Hematopoietic multipotent progenitor cell treated with erythropoietin and hydrocortisone succinate and interleukin-3 and kit ligand, for 4 days (in vitro differentiated cells): ENCODE measurements at places on chromosomes 11 and 22.

DNA sequence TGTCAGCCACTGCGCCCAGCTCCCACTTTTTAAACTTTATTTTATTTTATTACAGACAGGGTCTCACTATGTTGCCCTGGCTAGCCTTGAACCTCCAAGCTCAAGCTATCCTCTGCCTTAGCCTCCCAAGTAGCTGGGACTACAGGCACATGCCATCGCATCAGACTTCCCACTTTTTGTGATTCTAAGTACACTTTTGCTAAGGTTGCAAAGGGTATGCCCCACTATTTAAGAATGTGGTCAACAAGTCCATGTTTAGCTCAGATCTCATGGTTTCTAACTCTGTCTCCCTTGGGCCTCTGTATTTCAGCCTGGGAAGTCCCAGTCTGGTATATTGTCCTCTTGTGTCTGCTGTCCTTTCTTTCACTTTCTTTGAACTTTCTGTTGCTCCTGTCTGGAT lies 35.3 kb downstream of the EXPH5 start:
- no peak for DNase-seq

DNA sequence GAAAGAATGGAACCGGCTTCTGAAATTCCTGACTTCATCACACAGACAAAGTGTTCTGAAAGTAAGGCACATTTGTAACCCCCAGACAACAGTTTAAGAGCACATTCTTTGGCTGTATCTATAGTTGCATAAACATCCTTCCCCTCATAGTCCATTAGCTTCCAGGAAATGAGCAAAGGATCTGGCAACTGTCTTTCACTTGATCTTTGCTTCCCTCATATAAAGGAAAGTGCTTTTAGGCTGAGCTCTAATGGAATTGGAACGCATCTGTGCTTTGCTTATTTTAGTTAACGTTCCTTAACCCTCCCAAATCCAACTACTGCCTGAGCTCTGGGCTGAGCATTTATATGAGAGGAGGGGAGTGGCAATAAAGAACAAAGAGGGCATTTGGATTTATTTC lies 76.9 kb upstream of the API5 start:
- DNase-seq, result no peak

DNA sequence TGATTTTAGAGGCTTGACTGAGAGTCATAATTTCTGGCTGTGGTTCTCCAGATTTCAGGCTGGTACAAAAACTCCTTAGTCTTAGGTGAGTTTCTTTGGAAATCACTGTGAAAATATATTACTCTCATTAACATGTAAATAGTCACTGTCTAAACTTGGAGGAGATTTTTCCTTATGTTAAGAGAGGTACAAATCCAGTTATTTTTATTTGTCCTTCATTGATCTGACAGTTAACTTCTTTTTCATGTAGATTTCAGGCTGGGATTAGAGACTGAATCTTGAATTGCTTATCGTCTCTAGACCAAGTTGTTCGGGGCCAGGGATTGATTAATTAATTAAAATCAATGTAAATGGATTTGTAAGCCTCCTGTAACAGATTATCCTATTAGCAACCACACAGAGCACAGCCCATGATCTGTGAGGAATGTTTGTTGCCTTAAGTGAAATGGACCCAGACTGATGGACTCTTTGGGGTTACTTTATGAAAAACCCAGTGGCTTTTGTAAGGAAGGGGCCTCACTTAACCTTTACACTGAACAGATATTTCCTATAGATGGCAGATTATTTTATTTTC lies 21.1 kb downstream of the TEAD1 start:
- DNase-seq, result no peak

DNA sequence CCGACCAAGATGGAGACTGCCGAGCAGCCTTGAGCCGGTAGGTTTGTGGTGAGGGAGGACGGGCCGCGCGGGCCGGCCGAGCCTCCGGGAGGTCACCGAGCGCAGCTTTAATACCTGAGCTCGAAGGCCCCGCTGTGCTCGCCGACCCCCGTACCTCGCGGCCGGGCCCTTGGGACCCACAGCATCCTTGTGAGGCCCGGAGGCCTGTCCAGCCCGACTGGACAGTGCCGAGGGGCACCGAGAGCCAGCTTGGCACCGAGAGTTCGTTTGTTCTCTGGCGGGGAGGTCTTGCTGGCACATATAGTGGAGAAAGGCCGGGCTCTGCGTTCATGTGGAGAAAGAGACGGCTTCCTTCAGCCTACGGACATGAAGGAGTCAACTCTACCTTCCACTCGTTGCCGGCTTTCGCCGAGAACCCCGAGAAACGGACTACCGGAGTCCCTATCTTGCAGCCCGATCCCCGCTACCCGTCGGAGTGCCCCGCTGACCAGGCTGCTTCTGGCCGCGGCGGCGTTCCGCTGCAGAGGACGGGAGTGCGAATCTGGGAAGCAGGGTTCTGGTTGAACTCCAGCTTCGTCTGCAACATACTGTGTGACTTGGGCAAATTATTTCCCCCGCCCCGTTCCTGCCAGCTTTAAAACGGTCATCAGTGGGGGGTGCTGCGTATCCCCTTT lies 349 bp downstream of the TSSC4 start:
- DNase-seq, result no peak

GRCh38 chr11:11996321-11997048 lies 11.9 kb downstream of the DKK3 start:
- no peak for DNase-seq

DNA sequence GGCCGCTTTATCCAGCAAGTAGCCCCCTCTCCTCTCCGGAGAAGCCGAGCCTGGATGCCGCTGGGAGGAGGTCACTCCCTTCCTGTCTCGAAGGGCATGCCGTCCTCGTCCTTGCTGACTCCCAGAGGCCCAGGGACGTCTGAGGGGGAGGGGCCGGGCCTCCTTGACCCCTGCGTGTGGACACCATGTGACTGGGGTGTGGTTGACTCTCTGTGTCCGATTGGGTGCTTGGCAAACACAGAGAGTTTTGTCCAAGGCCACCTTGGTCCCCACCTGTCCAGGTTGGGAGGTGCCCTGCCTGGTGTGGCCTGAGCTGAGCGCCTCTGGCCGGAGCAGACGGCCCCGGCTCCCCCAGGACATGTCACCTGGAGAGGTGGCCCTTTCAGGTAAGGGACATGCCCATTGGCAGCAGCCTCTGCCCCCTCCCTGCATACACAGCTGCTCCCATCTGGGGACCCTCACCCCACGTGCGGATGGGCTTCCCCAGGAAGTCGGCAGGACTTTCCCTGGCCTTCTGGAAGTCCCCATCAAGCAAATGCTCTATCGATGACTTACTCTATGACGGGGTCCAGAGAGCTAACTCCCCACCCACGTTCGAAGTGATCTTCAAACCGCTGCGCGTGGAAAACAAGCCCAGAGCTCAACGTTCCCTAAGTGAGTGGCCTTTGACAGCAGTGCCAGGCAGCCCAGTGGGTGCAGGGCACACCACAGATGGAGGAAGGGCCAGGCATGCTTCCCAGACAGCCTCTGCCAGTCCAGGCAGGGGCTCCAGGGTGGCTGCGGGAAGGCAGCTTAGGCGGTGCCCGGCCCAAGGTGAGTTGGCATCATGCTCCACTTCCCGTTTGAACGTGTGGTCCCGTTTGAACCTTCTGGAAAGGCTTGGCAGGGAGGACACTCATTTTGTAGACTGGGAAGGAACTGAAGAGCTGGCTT lies at the start of gene SMIM38:
Gene SMIM38, plus strand, starts transcription at position 634 of the 933 bp plus-strand sequence. CDS start 1,912 bp downstream, outside the sequence.
- DNase-seq, result no peak

DNA sequence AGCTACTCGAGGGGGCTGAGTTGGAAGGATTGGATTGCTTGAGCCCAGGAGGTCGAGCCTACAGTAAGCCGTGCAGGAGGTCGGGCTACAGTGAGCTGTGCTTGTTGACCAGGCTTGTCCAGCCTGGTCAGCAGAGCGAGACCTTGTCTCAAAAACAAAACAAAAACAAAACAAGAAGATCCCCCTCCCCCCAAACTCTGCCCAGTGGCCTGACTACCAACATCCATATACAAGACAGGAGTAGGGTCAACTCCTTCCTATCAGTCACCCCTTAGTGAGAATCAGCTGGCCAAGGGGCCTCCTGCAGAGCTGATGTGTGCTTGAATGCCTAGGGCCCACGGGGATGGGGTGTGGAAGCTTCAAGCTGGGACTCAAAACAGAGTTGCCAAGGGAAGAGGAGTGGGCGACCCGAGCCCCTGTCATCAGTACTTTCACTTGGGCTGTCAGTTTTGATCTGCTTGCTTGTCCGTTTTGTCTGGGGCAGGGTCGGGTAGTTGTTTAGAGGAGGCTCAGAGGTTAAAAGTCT lies 942 bp upstream of the TSPAN18 start:
- DNase-seq, result no peak

DNA sequence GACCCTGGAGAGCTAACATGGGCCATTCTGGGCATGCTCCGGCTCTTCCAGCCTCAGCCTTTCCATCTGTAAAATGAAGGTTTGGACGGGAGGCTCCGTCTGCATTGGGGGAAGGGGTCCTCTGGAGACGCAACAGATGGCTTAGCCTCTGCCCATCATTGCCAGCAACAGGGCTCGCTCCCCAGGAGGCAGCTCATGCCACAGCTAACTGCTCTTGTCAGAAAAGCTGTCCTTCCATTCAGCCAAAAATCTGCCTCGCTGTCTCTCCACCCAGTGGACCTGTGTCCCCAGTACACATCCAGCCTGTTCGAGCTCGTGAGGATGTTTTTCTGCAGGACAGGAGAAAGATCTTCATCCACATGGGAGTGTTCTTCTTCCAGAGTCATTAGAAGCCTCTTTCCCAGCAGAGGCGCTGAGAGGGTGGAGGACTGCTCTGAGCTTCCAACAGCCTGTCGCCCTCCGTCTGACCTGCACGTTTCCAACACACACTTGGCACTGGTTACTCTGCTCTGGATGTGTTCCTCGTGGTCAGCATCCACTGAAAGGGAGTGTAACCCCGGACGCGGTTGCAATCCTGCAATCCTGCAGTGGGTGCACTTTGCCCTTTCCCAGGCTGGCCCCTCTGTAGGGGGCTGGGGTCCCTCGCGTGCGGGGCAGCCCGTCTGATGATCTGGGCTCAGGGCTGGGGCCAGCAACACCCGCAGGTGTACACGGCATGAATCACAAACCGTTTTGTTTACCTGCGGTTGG lies 1340.9 kb downstream of the TBC1D22A start:
- no peak for DNase-seq

DNA sequence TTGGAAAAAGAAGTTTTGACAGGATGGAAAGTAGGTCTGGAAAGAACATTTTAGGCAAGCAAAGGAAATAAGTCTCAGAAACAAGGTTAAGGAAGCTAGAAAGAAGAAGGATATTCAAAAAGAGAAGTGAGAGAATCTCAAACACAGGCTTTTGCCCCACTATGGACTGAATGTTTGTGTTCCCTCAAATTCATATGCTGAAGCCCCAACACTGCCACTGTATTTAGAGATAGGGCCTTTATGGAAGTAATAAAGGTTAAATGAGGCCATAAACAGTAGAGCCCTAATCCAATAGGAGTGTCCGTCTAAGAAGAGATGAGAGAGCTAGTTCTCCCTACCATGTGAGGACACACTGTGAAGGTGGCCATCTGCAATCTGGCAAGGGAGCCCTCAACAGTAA lies 20.6 kb upstream of the RPS13 start:
- no peak for DNase-seq

DNA sequence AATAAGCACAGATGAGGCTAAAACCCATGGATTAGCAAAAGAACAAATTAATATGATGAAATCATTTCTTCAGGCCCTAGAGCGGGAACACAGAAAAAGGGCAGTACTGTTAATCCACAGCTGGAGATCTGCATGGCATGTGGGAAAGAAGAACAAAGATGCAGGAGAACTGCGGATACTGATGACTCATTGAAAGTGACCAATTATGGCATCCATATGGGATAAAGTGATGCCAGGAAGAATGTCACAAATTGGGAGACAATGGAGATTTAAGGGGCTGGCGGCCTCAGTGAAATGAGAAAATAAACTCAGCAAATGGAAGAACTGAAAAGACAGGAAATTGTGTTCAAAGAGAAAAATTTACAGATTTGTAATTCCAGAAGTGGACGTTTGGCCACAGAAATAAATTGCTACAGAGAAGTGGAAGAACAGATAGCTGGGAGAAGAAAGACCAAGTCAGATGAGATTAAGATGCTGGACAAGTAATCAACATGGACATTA lies 39.4 kb downstream of the SIK3 start:
- DNase-seq, result no peak

DNA sequence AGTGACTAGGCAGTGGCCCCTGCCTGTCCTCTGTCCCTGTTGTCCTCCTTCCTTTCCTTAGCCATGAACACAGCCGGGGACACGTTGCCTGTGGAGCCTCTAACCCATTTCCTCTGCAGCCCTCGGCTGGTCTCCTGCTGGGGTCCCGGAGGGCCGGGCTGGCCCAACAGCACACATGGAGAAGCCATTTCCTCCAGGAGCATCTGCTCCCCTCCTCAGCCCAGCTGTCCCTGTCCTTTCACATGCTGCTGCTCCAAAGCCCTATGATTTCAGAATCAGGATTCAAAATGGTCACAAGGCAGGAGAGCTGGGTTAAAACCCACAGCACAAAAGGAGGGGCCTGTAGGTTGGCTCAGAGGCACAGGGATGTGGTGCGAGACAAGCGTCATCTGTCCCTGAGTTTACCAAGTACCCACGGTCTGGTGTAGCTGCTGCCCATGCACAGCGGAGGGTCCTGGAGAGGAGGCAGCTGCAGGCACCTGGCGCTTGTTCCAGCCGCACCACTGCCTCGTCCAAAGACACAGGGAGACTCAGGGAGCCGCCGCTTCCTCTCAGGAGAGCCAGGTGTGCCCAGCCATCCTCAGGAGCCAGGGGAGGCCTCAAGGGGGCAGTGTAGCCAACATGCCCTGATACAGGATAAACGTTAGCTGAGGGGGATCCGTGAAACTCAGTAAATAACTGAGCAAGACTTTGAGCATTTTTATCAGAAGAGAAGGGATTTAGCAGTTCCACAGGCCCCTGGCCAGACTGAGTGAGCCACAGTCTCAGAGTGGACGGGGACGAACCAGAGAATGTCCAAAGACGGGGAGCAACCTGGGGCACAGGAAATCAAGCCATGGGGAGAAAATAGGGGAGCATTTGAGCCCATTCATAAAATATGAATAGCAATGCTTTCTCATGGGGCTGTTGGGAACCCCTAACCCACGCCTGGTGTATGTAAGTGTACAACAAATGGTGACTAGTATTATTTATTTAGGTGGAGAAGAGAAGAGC lies 3.9 kb upstream of the VSIG10L2 start:
- DNase-seq, result peak; percentile 49

DNA sequence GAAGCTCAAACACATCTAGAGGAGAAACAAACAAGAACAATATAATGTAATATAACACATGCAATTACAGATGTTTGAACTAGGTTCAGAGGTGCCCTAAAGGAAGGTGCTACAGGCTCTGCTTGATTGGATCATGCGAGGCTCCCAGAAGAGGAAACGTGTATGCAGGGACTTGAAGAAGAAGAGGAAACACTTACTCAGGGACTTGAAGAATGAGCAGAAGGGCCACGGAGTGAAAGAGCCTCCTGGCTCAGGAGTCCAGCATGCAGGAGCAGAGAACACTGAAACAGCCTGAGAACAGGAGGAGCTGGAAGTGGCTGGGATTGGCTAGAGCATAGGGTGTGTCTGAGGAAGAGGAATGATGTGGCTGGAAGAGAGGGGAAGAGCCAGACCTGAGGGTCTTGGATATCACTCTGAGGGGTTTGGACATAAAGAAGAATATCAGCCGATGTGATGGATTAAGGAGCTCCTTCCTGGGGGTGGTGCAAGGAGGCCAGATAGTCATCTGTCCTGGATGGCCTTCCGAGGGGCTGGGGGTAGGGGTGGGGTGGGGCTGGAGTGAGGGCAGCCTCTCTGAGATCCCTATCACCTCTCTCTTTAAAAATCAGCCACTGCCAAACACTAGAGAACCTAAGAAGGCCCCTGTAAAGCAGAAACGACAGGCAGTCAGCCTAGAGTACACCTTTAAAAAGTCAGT lies 16.8 kb downstream of the FZD4 start:
- DNase-seq, result no peak

GRCh38 chr11:77244277-77245027 lies 57.0 kb downstream of the GDPD4 start:
- DNase-seq, result no peak
